ENCODE measurements at places on chromosomes 4 and X. TPM values are rescaled to one million over a fixed set of nuclear protein-coding genes. Genes with fewer than 3 reads are reported as not detected.
A peak's percentile ranks its signal among the peaks of the same experiment; 100 is the strongest.

The IL2 gene
- not detected for total RNA-seq

The IRS4 gene
- 0.10 TPM for total RNA-seq

The CDS1 gene
- total RNA-seq: 3.7 TPM

The ARHGAP6 gene
- total RNA-seq: 0.14 TPM

The REPS2 gene
- total RNA-seq: 0.53 TPM

The PHOX2B gene
- total RNA-seq: not detected

The TSPAN7 gene
- 8.8 TPM for total RNA-seq

DNA sequence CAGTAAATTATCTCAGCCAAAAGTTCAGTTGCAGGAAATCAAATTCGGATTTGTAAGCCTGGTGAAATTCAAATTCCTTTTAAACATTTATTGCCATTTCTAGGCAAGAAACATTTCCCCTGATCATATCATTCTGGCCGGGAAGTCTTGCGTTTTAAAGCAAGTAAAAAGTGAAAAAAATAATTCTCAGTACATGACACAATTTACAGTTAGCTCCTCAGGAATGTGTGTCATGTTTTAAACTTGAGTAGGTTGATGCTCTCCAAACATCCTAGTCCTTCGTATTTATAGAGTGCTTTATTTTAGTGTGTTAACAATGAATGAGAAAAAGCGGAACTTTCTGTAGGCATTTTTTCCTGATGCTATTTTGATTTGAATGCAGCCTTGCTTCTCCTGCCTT is 158.3 kb upstream of the SCML1 start:
- no peak for DNase-seq

GRCh38 chrX:127552571-127552970 is 499.6 kb downstream of the ACTRT1 start:
- DNase-seq: no peak

GRCh38 chrX:9211269-9211668 is 177.3 kb upstream of the FAM9B start:
- no peak for DNase-seq

DNA sequence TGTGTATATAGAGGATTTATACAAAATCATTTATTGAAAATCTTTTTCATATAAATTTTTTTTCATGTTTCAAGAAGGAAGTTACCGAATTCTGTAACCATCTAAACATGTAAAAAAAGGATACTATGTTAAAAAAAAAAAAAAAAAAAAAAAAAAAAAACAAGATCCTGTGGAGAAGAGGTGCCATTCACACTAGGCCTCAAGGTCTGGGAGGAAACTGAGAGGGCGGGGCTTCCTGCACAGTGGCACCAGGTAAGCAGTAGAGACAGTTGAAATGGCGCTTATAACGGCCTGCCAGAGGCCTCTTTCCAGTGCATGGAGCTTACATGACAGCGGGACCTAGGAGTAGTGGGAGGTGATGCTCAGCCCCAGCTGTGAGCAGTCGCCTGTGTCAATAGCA is 17.5 kb downstream of the TRAPPC2 start:
- DNase-seq: no peak

DNA sequence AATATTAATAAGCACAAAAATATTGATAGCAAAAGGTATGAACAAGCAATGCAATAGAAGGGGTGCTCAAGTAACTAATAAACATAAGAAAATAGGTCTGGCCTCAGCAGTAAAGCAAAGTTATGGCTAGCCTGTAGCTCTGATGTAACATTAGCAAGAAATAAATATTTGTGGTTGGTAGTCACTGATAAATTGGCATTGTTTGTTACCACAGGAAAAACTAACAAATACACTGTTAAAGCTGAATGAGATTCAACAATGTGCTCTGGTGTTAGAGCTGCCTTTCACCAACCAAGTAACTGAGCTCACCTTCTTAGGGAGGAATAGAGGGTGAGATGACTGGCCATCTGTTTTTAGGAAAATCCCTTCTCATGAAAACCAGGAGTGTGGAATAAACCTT is 71.4 kb downstream of the AREG start:
- DNase-seq: peak; percentile 58

GRCh38 chr4:168893205-168893604 is 116.8 kb downstream of the CBR4 start:
- DNase-seq: no peak

GRCh38 chr4:139361301-139361700 is 59.0 kb upstream of the NDUFC1 start:
- no peak for DNase-seq

DNA sequence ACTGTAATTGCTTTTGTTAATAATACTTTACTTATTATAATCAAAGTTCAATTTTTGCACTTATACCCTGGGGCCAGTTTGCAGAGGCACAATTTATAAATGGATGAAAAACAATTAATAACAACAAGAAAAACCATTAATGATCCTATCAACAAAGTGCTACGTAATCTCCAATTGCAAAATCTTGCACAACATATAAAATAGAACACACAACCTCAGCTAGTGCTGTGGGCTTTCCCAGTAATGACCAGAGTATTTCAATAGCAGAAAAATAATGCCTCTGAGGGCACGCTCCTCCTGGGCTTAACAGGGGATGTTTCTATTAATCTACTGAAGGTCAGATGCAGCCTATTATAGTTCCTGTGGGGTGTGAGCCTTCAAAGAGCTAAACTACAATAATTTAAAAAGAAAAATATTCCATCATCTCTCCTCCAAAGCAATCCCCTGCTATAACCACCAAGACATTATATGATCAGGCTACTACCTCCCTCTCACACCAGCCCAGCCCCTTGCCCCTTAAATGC is 508.5 kb upstream of the SLIT2 start:
- DNase-seq: no peak

DNA sequence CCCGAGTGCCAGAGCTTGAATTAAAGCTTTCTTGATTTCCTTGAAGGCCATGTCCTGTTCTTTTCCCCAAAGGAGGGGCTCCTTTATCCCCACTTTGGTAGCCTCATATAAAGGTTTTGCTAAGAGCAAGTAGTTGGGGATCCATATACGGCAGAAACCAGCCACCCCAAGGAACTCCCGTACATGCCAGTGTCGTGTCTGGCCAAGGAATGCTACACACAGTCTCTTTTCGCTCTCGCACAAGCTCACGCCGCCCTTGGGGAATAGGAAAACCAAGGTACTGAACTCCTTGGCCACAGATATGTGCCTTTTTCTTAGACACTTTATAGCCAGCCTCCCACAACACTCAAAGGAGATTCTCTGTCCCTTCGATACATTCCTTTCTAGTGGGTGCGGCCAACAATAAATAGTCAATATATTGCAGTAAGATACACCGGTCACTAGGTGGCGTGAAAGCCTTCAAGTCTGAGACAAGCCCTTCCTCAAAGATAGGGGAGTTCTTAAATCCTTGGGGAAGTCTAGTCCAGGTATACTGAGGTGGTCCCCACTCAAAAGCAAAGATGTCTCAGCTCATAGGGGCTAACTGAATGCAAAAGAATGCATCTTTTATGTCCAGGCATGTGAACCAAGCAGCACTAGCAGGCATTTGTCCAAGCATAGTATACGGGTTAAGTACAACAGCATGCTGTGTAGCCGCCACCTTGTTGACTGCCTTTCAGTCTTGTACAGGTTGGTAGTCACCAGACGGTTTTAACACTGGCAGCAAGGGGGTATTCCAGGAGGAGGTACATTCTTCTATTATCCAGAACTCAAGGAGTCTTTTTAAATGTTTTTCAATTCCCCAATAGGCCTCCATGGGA is 57.8 kb upstream of the XAGE1B start:
- DNase-seq: peak; percentile 56

DNA sequence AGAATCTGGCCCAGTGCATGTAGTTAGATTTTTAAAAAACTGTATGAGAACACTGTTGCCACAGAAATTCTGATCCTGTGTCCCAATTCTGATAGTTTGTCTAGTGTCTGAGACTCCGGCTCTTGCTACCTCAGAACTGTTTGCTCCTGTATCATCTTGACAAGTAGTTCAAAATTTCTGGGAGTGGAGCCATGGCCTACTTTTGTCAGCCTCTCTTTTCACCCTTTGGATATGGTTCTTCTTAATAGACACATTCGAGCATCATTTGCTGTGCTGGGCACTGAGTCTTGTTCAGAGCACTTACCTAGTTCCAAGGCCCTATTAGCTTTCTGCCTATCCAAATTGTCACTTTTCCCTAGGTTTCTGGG is 46.9 kb downstream of the ATP10D start:
- DNase-seq: no peak

GRCh38 chr4:25535278-25535677 is 120.4 kb upstream of the SLC34A2 start:
- no peak for DNase-seq

DNA sequence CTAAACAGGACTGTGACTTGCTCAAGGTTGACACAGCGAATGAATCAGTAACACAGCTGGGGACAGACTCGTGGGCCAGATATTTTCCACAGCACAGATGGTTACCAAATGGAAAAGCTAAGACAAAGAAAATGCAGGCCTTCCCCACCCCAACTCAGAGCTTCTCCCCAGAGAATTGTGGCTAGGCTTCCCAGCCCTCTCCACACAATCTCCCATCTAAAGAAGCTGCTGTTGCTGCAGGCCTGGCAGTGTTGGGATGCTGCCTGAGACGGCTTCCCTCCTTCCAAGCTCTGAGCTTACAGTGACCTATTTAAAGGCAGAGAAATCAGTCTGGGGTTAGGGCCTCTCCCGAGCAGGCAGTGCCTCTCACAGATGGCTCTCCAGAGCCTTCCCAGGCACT is 46.5 kb upstream of the PGRMC1 start:
- no peak for DNase-seq

DNA sequence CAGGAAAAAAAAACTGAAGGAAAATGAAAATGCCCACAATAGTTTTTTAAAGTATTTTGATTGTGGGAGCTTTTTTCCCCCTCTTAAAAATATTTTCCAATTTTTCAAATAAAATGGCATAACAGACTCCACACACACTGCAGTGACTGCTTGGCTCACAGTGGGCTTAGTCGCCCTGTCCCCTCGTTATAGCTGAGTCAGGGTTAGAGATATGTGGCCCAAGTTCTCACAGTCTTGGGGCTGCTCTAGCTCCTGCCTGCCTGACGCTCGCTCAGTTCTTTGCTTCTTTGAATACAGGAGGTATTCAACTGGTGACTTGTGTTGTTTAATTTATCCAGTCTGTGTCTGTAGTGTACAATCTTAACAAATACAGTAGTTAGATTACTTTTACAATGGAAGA is 47.7 kb downstream of the BEND2 start:
- DNase-seq: no peak

DNA sequence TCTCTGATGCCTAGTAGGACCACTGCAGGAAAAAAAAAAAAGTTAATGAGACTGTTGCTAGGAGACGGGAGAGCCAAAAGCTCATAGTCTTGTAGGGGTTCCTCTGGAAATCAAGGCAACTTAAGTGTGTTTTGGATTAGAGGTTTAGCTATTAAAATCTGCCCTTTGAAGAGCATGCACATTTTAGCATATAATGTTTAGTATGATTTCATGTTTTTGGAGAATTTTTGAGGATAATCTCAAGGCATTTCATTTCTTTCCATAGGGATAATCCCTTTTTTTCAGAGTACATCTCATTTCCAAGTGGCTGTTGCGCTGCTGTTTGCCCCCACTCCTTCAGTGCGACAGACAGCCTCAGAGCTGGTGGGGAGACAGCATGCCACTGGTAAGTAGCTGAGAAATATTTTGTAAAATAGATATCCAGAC is at the start of gene LINC00632:
LINC00632 (plus strand) TSS at position 339 of the 426 bp plus-strand sequence.
- no peak for DNase-seq

DNA sequence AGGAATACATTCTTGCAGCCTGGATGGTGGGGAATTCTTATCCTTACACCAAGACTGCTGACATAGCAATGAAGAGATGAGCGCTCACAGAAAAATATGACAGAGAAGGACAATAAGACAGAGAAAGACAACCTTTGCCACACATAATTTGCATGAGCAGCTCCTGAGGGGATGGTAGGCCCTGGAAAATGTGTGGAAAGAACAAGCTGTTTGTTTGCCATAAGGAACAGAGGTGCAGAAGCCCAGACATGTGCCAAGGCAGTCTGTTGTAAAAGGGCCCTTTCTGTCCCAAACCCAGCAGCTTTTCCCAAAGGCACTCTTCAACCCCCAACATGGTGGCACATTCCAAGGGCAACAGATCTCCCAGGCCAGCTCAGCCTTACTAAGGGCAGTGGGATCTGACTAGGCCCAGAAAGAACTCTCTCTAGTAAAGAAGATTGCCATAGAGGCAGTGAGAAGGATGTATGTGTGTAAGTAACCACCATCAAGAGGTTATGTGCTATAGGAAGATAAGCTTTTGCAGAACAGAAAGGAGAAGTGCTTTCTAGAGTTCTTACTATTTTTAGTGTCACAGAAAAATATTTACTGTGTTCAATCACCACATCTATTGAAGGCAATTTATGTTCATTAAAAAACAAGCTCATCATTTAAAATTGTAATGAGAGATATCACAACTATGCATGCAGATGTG is 287.0 kb upstream of the RASGEF1B start:
- no peak for DNase-seq

DNA sequence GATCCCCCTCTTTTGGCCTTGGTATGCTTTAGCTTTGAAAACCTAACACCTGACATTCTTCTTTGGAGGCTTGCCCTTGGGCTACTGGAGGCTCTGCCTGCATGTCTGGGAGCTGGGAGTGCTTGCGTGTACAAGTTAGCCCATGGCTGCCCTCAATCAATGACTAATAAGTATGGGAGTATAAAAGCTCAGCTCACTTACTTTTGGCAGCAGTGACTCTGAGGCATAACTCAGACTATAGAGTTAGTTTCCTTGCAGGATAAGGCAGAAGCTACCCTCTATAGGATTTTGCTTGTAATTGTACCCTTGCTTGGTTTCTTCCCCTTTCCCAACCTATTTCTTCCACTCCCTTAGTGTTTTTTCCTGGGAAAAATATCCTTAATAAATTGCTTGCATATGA is 247.9 kb downstream of the PPP1R2C start:
- DNase-seq: peak; percentile 6

- DNase-seq: peak; percentile 74
These were observed 21.0 kb upstream of the UBA6 start for GRCh38 chr4:67721770-67722597.

DNA sequence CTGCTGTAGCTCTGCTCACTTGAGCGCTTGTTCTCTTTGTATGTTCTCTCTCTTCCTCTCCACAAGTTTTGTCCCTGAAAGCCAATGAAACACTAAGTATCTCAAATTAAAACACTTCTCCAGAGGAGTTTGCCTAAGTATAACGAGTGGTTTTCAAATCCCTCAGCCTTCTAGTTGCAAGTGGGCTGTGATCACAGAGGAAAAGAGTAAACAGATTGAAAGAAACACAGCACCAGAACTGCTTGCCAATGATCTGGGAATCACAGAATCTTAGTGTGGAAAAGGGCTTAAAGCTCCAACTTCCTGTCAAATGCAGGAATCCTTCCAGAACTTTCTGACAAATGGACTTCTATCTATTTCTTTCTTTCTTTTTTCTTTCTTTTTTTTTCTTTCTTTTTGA is 4.8 kb upstream of the PRSS12 start:
- DNase-seq: no peak

DNA sequence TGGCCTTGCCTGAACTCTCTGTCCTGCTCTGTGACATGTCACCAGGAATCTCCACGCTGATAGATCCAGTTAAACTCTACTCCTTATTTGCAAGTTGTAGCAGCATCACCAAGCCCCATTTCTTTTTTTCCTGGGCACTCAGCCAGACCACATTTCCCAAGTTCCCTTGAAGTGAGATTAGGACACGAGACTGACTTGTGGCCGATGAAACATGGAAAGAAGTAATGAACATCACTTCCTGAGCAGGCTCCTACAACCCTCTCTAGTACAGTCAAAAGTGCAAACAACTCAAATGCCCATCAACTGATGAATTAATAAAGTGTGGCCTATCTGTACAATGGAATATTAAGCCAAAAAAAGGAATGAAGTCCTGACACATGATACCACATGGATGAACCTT is 74.6 kb downstream of the MAP3K15 start:
- DNase-seq: peak; percentile 66

- DNase-seq: no peak
These were observed 503 bp upstream of the PDE5A start for GRCh38 chr4:119629142-119629471.

GRCh38 chr4:78612398-78613178 is 61.0 kb downstream of the ANXA3 start:
- DNase-seq: peak; percentile 34

Data from H4 (cell line).